ENCODE measurements at places on chromosomes 2 and 18.

GRCh38 chr2:80059447-80059846 is 245.1 kb downstream of the LRRTM1 start:
- DNase-seq = no peak

DNA sequence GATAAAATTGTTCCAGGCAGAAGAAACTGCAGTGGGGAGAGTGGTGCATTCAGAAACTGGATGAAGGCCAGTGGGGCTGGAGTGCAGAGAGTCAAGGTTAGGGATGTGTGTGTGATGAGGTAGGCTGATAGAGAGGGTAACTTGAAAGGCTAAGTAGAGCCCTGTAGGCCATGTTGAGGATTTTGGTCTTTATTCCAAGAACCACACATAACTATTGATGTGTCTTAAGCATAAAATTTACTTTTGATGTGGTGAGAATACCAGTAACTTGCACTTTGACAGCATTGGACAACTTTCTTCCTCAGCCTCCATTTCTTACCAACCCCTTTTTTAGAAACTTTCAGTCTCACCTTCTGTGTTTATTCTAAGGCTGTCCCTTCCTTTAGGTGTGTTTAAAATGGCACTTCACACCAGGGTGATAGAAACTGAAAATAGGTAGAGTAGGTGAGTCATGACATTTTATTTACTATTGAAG is 22.6 kb downstream of the MTX2 start:
- DNase-seq = no peak

DNA sequence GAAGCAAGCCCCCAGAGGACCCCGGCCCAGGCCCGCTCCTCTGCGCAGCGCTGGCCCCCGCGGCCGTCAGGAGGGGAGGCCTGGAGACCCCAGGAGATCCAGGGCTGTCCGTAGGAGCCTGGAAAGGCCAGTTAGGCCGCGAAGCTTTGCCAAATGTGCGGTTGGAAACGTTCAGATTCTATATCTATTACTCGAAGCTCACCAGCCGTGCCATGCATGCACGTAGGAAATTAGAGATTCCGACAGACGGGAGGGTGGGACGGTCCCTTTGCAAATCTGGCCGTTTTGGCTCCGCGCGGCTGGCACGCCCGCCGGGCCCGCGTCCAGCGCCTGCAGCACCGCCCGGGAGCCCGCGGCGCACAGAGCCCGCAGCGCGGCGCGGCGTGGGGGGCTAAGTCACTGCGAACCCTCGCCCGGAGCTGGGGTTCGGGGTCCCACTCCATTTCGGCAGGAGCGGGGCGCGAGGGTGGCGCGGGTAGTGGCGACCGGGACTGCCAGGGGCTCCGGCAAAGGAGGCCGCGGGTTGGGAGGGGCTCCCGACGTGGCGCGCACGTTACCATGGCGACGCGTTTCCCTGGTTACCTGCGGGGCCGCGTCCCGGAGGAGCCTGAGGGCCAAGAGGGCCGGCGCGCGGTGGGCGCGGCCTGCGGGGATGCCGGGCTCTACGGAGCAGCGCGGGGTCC is 488.6 kb upstream of the SMIM21 start:
- no peak for DNase-seq

- DNase-seq = no peak
Observed at GRCh38 chr2:67660871-67661270, 263.7 kb downstream of the ETAA1 start.

GRCh38 chr18:111306-112014 is 46.9 kb upstream of the USP14 start:
- no peak for DNase-seq

DNA sequence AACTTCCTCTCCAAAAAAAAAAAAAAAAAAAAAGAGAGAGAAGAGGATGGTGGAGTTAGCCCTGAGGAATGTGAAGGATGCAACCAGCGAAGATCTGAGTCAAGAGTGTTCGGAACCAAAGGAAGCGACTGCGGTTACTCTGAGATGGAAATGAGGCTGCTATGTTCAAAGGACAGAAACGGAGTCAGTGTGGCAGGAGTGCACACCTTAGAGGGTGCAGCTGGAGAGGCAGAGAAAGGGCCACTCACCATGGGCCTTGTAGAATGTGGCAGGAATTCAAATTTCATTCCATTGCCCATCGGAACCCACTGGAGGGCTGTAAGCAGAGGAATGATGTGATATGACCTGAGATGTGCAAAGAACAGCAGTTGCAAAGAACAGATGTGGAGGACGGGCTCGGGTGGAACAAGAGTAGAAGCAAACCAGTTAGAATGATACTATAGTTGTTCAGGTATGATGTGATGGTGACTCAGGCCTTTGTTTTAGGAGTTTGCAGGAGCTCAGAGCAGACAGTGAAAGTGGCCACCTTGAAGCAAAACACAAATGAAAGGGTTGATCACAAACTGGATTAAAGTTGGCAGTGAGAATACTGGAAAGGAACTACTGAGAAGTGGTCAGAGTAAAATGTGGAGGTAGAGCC is 22.6 kb downstream of the ITGA6 start:
- DNase-seq = no peak

DNA sequence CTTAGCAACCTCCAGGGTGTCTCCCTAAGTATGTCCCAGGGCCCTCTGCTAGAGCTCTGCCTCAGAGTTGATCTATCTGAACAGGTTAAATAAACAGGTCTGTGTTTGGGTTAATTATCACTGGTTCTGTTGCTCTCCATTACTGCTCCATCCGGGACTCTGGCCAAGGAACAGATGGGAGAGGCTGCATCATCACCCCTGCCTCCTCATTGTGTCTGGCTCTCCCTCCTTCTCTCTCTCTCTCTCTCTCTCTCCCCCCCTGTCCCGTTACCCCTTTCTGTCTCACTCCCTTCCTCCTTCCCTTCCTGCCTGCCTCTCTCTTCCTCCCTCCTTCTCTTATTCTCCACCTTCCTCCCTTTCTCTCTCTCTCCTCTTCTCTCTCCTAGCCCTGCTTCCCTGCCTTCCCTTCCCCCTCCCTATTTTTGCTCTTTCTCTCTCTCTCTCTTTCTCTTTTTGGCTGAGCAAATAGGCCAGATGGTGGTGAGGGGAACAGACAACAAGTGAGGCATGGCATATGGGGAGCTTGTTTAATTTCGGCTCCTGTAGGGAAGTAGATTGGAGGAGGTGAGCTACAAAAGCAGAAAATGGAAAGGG is 62.1 kb downstream of the SETBP1 start:
- DNase-seq = peak; percentile 70

- DNase-seq = no peak
Observed at GRCh38 chr2:119174216-119174992, 15.9 kb upstream of the C1QL2 start.

- DNase-seq = peak; percentile 29
Observed at GRCh38 chr2:105545730-105546627, 147.1 kb upstream of the FHL2 start.

GRCh38 chr2:28639836-28640235 is 111.8 kb upstream of the PPP1CB start:
- no peak for DNase-seq

Data from AG09319 (cell line).